ENCODE measurements at places on chromosomes 6 and 20. TPM values are rescaled to one million over a fixed set of nuclear protein-coding genes. Genes with fewer than 3 reads are reported as not detected.

CST2 gene
- not detected for total RNA-seq

CPNE5 gene
- 8.8 TPM for total RNA-seq

DNA sequence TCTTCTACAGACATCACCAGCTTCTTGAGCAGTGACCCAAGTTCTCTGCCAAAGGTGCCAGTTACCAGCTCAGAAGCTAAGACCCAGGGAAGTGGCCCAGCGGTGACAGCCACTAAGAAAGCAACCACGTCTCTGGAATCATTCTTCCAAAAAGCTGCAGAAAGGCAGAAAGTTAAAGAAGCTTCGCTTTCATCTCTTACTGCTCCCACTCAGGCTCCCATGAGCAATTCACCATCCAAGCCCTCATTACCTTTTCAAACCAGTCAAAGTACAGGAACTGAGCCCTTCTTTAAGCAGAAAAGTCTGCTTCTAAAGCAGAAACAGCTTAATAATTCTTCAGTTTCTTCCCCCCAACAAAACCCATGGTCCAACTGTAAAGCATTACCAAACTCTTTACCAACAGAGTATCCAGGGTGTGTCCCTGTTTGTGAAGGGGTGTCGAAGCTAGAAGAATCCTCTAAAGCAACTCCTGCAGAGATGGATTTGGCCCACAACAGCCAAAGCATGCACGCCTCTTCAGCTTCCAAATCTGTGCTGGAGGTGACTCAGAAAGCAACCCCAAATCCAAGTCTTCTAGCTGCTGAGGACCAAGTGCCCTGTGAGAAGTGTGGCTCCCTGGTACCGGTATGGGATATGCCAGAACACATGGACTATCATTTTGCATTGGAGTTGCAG lies 15.2 kb downstream of the GTPBP2 start:
- DNase-seq: no peak

SAMD5 gene
- total RNA-seq: 3.3 TPM

Data from omental fat pad (tissue), 4 donors.